B cell (primary cell): ENCODE measurements at places on chromosomes 11 and 22. TPM values are rescaled to one million over a fixed set of nuclear protein-coding genes. Genes with fewer than 3 reads are reported as not detected.
A peak's percentile ranks its signal among the peaks of the same experiment; 100 is the strongest.

DNA sequence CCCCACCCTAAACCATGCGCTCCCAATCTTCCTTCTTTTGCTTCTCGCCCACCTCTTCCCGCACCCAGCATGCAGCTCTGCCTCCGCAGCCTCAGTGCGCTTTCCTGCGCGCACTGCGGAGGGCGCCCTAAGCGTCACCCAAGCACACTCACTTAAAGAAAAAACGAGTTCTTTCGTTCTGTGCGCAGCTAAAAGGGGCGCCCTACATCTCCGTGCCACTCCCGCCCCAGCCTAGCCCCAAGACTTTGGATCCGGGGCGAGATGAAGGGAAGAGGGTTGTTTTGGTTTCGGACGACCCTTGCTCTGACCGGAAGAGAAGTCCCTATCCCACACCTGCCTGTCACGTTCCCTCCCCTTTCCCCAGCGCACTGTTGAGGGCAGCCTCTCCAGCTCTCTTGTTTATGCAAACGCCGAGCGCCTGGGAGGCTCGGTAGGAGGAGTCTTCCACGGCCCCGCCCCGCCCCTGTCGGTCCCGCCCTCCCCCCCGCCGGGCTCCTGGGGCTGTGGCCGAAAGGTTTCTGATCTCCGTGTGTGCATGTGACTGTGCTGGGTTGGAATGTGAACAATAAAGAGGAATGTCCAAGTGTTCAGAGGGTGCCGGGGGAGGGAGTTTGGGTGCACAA is 5.3 kb downstream of the VSIG2 start:
- peak; percentile 90 for DNase-seq
- peak overlapping the region; percentile 43 for H3K27ac ChIP-seq
- H3K4me3 ChIP-seq, result peak overlapping the region; percentile 62
- peaks cover 24% of the 10 kb centered on the region for H3K4me1 ChIP-seq
- no peaks in the 10 kb centered on the region for H3K36me3 ChIP-seq
- H3K27me3 ChIP-seq, result no peaks in the 10 kb centered on the region

GRCh38 chr22:40610329-40610850 is 26.1 kb downstream of the MRTFA start:
- peaks cover 13% of the 10 kb centered on the region for H3K4me1 ChIP-seq
- no peak for DNase-seq
- no peaks in the 10 kb centered on the region for H3K36me3 ChIP-seq
- H3K4me3 ChIP-seq, result no peak overlapping the region

GRCh38 chr11:75394085-75394840 is 5.1 kb upstream of the RPS3 start:
- H3K27ac ChIP-seq, result no peak overlapping the region
- DNase-seq, result no peak
- H3K27me3 ChIP-seq, result peaks cover 3% of the 10 kb centered on the region
- peaks cover 3% of the 10 kb centered on the region for H3K4me1 ChIP-seq
- H3K36me3 ChIP-seq, result no peaks in the 10 kb centered on the region

- H3K4me3 ChIP-seq, result no peak overlapping the region
- no peaks in the 10 kb centered on the region for H3K27me3 ChIP-seq
- no peaks in the 10 kb centered on the region for H3K36me3 ChIP-seq
- no peak for DNase-seq
- H3K4me1 ChIP-seq, result no peaks in the 10 kb centered on the region
Observed at GRCh38 chr22:45402466-45402985, 10.9 kb downstream of the SMC1B start.

DNA sequence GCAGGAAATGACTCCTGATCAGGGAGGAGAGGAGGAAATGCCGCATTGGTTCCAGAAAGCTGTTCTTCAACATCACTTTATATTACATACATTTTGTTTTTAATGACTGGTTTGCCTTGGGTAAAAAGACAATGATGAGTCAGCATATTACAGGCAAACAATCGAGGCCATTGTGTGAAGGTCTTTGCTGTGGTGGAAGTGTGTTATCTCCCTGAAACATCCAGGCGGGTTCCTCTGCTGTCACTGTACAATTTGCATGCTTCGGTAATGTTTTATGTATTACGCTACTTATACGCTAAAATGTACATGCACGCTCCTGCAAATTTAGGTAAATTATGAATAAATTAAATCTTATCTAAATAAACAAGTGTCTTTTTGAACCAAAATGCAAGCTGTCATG is 161.1 kb downstream of the KIRREL3 start:
- H3K4me3 ChIP-seq, result no peak overlapping the region
- H3K27me3 ChIP-seq, result no peaks in the 10 kb centered on the region
- H3K27ac ChIP-seq, result no peak overlapping the region
- H3K4me1 ChIP-seq, result no peaks in the 10 kb centered on the region
- H3K36me3 ChIP-seq, result no peaks in the 10 kb centered on the region

Gene PRG2
- total RNA-seq, result not detected in 2 replicates

Gene RAPSN
- 1.0 and 1.4 TPM in 2 replicates for total RNA-seq

Gene APOA1
- total RNA-seq, result 0.56 TPM in 1 of 2 replicates, not detected in the other
